ENCODE measurements at places on chromosomes 2 and 18. TPM values are rescaled to one million over a fixed set of nuclear protein-coding genes. Genes with fewer than 3 reads are reported as not detected.

The CHST10 gene
- 5.1 TPM for polyA plus RNA-seq

The COLEC12 gene
- polyA plus RNA-seq = 10.3 TPM

The C2orf66 gene
- polyA plus RNA-seq = 0.02 TPM

The CRYGC gene
- polyA plus RNA-seq = not detected

The PLGLB1 gene
- polyA plus RNA-seq = 0.72 TPM

The CNDP1 gene
- polyA plus RNA-seq = 0.08 TPM

All from lung (tissue), 17 donors.